ENCODE measurements at places on chromosomes 16 and 17. TPM values are rescaled to one million over a fixed set of nuclear protein-coding genes. Genes with fewer than 3 reads are reported as not detected.

DNA sequence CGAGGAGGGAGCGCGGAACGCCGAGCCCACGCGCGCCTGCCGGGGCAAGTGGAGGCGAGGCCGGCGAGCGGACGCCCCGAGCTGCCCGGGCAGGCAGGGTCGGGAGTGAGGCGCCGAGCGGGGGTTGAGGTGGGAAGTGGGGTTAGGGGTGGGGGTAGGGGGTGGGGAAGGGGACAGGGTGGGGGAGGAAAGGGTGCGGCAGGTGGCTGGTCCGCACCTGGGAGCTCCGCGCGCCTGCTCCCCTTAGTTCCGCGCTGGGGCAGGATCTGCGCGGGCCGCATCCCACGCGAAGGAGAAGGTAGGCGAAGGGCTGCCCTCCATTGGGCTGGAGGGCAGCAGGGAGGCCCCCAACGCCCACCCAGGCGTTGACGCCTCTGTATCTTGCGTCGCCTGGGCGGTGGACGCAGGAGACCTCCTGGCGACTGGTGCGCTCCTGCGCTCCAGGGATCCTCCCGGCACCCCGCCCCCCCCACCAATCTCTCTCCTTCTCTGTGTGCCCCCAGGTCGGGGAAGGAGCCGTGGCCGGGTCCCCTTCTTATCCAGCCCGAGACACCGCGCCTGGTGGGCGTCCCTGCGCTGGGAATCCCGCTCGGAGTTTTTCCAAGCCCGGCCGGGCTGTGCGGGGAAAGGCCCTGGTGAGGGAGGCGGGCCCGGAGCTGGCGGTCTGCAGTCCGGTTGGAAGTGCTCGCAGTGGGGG lies 51.3 kb upstream of the AMZ2 start:
- no peak for DNase-seq

Gene KRT28
- total RNA-seq, result not detected

Gene RCVRN
- not detected for total RNA-seq

DNA sequence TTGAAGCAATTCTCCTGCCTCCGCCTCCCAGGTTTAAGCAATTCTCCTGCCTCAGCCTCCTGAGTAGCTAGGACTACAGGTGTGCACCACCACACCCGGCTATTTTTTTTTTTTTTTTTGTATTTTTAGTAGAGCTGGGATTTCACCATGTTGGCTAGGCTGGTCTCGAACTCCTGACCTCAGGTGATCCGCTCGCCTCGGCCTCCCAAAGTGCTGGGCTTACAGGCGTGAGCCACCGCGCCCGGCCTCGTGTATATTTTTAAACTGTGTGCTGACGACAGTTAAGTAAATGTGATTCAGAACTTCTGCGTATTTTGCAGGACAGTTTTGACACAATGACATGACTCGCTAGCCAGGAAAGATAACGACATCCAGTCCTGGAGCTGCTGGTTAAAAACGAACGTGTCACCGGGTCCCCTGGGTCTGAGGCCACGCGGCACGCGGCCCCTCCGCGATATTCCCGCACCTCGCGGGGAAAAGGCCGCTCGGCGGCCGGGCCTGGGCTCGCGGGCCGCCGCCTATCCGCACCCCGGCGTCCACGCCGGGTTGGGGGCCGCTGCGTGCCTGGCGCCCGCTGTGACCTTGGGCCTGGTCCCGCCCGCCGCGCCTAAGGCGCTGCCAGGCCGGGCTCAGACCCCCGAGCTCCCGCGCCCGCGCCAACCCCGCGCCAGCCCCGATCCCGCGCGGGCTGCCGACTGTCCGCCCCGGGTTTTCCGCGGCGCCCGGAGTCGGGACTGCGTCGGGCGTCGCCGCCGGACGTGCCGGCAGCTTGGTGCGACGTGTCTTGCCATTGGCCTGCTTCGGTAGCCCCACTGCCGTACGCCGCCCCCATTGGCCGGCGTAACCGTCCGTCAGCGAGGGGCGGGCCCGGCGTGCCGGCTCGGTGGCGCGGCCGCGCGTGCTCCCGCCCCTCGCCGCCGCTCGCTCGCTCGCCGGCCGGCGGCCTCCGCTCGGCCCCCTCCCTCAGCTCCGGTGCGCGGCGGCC lies at the start of gene FOXK2:
Gene FOXK2 (plus strand): TSS at position 907 of the 985 bp plus-strand sequence. CDS start 157 bp downstream, outside the sequence.
- DNase-seq, result peak; percentile 75

DNA sequence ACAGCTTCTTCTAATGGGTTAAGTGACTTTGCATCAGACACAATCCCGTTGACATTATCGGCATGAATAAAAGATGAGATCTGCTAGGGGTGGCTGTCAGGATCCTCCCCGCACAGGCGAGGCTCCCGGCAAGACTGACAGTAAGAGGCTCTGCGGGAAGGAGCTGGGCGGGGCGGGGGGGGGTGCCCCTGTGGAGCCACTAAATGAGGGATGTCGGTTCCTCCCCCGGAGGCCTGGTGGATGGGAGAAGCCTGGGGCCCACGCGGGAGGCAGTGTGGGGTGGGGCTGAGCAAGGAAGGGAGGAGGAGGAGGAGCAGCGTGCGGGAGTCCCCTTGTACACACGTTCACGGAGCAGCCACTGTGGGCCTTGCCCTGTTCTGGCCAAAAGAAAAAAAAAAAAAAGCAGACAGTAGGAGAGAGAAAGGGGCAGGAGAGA lies 190.9 kb upstream of the GSE1 start:
- no peak for DNase-seq

DNA sequence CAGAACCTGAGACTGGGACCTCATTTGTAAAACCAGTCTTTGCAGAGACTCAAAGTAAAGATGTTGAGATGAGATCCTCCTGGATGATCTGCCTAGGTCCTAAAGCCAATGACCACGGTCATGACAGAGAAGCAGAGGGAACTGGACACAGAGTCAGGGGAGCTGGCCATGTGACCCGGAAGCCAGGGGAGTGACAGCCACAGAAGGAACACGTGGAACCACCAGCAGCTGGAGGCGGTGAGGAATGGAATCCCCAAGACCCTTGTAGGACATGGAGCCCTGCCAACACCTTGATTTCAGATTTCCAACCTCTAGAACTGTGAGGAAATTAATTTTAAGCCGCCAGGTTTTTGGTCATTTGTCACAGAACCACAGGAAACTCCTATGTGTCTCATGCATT lies 37.0 kb downstream of the USP22 start:
- DNase-seq, result no peak

DNA sequence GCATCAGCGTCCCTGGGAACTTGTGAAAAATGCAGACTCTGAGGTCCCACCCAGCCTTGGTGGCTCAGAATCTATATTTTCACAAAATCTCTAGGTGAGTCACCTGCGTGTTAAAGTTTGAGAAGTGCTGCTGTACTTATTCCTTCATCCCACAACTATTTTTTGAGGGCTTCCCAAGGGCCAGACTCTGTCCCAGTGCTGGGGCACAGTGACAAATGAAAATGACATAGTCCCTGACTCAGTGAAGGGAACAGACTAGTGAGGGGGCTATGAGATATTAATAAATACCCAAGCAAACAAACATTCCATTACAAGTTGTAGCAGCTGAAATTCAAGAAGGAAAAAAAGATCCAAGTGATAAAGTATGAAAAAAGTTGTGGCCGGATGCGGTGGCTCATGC lies 9.9 kb upstream of the EMP2 start:
- peak; percentile 32 for DNase-seq

DNA sequence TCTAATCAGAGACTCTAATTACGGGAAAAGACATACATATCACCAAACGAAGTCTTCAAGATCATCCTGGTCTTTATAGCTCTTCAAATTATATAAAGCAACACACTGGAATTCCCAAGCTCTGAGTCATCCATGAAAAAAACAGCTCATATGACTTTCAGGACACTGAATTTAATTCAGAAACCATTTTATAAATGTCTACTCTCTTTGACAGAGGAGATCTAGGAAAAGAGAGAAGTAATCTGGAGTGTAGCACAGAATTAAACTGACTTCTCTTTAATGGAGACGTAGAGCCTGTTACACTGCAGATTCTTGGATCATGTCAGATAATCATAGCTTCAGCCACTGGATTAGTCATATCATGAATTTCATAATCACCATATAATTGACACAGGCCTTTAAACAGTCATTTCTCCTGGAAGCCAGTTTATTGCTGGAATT lies 86.8 kb upstream of the WSB1 start:
- peak; percentile 87 for DNase-seq

GRCh38 chr17:2240541-2240940 lies 63.0 kb downstream of the SMG6 start:
- DNase-seq, result no peak

GRCh38 chr17:80598813-80599545 lies 54.3 kb downstream of the RPTOR start:
- no peak for DNase-seq

DNA sequence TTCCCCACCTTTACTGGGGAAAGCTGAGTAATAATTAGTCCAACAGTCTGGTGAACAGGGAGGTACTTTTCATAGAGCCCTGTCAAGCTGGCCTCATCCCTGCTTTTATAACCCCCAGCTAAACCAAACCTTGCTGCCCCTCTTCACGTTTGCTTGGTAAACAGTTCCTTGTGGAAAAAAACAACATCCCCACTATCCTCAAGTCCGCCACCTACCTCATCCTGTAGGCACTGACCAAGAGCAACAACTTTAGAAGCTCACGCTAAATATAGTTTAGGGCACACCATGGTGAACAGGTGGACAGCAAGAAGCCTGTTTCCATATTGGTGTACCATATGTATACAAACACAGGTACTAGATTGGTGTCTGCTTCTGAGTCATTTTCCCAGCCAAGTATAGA lies 16.5 kb downstream of the NFE2L1 start:
- DNase-seq, result no peak

Gene MYOCD
- total RNA-seq, result not detected

DNA sequence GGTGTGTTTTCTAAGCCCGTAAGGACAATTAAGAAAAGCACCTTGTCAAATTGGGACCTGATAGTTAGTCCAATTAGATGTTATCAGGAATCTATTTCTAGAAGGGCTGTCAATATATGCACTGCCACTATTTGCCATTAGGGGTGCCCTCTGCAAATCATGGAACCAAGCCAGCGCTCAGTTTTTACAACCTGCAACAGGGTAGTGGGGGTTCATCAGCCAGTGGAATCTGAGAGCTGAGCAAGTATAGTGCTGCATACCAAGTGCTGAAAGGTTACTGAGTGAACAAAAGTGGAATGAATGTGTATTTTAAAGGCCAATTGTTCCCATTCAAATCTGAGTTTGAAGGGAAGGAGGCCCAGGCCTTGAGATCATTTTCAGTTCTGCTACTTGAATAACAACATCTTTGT lies 10.4 kb downstream of the PRR11 start:
- DNase-seq, result peak; percentile 48
